ENCODE measurements at places on chromosomes 4 and X.

DNA sequence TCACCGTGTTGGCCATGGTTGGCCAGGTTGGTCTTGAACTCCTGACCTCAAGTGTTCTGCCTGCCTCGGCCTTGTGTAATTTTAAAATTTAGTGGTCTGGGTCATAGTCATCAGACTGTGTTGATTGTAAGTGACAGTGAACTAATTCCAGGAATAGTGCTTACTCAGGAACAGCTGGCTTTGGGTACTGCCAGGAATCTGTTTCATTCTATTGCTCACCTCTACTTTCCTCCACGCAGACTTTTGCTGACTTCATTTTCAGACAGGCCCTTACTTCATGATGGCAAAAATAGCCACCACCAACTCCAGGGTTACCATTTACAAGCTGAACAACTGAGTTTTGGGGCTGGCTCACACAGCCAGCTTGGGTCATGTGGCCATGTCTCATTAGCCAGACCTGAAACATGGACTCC is 54.6 kb downstream of the FNIP2 start:
- DNase-seq, result no peak

DNA sequence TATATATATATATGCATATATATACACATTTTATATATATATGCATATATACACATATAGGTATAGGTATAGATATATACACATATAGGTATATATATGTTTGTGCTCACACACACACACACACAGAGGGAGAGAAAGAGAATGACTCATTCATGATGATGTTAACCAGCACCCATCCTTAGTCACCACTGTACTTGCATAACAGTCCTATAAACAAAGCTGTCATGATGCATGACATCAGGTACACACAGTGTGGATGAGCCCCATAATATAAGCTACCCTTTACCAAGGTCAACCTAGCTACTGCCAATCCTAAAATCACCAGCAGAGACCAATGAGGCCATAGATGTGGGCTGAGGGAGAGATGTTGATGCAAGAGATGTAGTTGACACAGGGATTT is 1408.0 kb downstream of the RAPGEF2 start:
- DNase-seq, result no peak

DNA sequence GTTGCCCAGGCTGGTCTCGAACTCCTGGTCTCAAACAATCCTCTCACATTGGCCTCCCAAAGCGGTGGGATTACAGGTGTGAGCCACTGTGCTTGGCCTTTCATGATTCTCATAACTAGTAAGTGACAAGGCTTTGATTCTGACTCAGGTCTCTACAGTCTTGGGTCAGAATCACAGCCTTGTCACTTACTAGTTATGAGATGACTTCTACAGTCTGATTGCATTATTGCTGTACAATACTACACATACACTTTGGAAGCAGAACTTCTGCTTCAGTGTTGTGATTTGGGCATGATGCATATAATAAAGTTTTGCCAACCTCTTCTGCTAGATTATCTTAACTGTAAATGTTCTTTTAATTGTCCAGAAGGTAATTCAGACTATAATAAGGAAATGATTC is 123.3 kb downstream of the KDM6A start:
- no peak for DNase-seq

- DNase-seq, result no peak
Observed at GRCh38 chr4:39933671-39934590, 43.8 kb downstream of the PDS5A start.

DNA sequence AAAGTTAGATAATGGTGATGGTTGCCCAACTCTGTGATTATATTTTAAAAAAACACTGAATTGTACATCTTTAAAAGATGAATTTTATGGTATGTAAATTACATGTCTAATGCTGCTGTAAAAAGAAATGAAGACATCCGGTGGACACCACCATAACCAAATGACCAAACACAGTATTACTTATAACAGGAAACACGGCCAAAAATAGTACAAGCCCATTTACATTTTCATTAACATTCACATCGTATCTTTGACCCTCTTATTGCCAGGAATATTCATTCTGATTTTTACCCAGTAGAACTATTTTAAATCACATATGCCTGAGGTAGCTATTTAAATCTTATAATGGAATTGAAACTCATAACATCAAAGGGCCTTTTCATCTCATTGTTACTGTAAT is 143.2 kb downstream of the CFAP47 start:
- no peak for DNase-seq

DNA sequence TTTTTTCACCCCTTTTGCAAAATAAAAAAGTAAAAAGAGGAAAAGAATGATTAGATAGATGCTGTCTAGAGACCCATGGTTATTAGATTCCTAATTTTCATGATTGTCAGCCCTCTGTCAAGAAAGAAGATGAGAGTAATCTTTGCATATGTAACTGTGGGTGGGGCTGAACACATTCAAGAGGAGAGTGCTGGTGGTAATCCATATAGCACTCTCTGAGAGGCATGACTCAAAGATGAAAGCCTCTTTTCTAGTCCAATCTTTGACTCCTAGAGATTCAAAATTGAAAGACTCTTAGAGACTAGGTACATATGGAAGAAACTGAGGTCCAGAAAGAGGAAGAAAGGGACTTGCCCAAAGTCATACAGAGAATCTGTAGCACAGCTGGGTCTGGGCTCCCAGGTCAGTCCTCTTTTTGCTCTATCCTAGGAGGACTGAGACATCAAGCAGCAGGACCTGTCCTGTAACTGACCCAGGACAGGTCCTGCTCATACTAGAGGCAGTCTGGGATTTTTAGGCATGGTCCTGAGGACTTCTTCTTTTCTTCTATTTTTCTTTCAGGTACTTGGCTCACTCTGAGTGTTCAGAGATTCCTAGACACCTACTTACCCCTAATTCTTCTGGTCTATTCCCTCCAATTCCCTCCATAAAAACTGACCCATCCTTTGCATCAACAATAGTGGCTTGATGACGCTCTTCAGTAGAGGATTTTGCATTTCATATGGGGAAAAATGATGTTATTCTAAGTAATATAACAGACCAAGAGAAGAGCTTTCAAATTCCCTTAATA is 23.8 kb downstream of the VSIG4 start:
- DNase-seq, result no peak

GRCh38 chr4:71229477-71230270 is 109.1 kb upstream of the SLC4A4 start:
- no peak for DNase-seq

- DNase-seq, result peak; percentile 8
Observed at GRCh38 chr4:4460759-4461158, 73.9 kb downstream of the NSG1 start.

DNA sequence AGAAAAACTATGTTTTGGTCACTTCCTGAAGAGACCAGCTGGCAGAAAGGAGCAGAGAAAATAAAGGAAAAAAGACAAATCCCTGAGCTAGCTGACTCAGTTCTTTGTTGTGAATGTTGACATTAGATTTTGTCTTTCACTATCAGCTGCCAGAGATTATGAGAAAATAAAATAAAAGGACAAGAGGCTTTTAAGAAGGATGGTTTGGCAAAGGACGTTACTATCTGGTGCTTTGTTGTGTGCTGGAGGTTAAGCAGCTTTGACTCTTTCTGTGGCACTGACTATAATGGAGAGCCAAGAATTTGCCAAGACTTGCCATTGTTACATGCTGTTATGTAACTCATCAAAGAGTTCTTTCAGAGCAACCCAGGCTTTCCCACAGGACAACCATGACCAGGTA is 12.1 kb downstream of the ASB5 start:
- DNase-seq, result no peak

- no peak for DNase-seq
Observed at GRCh38 chr4:44446191-44446590, 2.4 kb downstream of the KCTD8 start.

- no peak for DNase-seq
Observed at GRCh38 chrX:17820100-17820499, 41.0 kb downstream of the RAI2 start.

DNA sequence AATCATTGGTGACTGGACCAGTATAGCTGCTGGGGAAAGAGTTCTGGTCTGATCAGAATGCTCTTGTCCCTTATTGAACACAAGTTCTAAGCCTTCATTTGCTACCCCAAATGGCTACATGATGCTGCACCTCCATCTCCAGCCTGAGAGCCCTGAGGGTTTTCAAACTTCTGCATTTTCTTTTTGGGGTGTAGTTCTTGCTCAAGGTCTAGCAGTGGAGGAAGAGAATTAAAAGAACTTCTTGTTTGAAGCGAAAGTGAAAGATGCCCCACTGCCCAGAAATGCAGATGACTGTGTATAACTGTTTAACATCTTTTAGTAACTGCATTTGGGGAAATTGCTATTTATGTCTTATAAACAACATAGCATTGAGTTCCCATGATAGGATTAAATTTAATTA is 38.5 kb downstream of the LAMTOR3 start:
- DNase-seq, result peak; percentile 15

- no peak for DNase-seq
Observed at GRCh38 chrX:135330706-135331105, 21.4 kb downstream of the ETDC start.

GRCh38 chrX:45824471-45824870 is 623.8 kb upstream of the DIPK2B start:
- DNase-seq, result peak; percentile 67

DNA sequence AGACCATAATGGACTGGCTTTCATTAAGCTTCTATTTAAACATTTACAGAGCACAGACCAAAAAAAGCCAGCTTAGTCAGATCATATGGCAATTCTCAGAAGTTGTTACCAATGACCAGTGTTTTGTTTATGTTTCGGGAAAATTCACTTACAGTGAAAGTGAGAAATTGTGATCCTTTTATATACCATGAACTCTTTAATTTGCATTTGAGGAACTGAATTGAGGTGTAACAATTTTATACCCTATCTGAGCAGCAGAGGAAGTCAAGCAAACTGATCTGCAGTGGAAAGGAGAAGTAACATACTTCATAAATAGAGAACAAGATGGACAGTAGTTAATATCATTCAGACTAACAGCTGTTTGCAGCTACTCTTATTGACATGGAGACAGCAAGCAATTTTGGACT is 97.1 kb downstream of the TMA16 start:
- no peak for DNase-seq

GRCh38 chr4:74947798-74948197 is 14.9 kb downstream of the PARM1 start:
- DNase-seq, result no peak

GRCh38 chrX:153773741-153774575 is 6.9 kb upstream of the SRPK3 start:
- DNase-seq, result no peak

DNA sequence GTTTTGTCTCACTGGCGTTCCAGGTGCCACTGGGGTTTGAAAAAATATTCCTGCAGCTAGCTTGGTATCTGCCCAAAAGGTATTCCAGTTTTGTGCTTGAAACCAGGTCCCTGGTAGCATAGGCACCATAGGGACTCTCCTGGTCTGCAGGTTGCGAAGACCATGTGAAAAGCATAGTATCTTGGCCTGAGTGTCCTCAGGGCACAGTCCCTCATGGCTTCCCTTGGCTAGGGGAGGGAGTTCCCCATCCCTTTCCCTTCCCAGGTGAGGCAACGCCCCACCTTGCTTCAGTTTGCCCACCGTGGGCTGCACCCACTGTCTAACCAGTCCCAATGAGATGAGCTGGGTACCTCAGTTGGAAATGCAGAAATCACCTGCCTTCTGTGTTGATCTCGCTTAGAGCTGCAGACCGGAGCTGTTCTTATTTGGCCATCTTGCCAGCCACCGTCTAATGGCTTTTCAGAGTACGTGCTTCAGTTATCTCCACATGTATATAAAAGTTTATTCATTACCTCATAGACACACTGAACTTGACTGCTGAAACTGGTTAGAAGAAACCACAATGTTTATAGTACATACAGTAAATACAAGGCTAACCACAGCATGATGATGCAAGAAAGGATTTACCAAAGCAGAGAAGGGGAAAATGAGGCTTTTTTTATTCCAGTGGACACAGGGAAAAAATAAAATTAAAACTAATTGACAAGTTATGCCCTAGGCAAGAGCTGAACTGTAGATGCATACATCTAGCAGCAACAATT is 10.6 kb downstream of the PBDC1 start:
- DNase-seq, result no peak

- DNase-seq, result no peak
Observed at GRCh38 chrX:45689971-45690370, 489.3 kb upstream of the DIPK2B start.

GRCh38 chr4:135267148-135267865 is 1065.7 kb upstream of the PABPC4L start:
- no peak for DNase-seq

DNA sequence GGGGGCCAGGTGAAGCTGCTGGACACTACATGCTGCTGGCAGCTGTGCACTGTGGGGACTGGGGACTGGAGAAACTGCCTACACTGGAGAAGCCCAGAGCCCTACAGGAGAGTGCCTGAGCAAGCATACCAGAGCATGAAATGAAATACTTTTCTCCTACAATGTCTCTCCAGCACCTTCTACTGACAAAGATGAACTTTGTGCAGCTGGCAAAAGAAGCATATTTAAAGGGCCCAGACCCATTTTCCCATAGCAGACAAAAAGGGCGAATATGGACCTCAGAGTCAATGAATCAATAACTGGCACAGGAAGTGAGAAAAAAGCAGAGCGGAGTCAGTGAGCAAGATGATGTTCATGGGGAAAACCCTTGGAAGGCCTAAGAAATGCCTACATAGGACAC is 30.9 kb upstream of the GK start:
- DNase-seq, result no peak

GRCh38 chr4:138475116-138475515 is 233.0 kb upstream of the SLC7A11 start:
- no peak for DNase-seq

- no peak for DNase-seq
Observed at GRCh38 chr4:168637872-168638756, 141.3 kb downstream of the PALLD start.

DNA sequence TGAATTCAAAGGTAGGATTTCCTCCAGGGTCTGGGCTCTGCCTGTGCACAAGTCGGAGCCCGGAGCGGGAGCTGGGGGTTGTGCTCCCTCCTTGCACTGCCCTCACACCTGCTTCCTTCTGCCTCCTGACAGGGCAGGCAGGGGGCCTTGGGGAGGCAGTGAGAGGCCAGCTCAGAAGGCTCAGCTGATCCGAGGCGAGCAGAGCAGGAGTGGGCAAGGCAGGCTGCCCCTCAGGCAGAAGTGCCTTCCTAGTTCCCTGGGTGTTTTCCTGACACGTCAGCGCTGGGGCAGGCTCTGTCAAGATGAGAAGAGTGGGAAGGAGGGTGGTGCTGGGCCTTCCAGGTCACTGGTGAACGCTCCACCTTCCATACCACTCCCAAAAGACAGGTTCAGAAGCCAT is 5.5 kb upstream of the IRAK1 start:
- no peak for DNase-seq

DNA sequence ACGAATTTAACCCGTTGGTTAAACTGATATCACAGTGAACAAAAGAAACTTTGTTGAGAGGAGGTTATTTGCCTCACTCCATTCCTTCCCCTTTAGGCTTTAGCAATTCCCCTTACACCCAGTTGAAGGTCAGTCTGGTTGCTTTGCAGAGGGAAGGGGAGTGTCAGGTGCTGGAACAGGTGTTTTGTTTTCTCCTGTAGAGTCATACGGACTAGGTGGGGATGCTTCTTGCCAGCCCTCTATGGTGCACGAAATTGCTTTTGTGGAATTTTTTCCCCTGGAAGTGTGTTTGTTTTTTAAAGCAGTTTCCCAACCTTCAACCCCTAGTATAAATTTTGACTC is 33.1 kb downstream of the DLG3 start:
- DNase-seq, result no peak

Data from activated CD4-positive, alpha-beta T cell treated with anti-CD3 and anti-CD28 coated beads for 4 hours (primary cell).